CD4-positive, alpha-beta T cell treated with Interferon alpha-2 for 1 hour (primary cell): ENCODE measurements at places on chromosomes 3 and 15.

GRCh38 chr15:61173899-61174689 is 55.0 kb downstream of the RORA start:
- no peak for DNase-seq

DNA sequence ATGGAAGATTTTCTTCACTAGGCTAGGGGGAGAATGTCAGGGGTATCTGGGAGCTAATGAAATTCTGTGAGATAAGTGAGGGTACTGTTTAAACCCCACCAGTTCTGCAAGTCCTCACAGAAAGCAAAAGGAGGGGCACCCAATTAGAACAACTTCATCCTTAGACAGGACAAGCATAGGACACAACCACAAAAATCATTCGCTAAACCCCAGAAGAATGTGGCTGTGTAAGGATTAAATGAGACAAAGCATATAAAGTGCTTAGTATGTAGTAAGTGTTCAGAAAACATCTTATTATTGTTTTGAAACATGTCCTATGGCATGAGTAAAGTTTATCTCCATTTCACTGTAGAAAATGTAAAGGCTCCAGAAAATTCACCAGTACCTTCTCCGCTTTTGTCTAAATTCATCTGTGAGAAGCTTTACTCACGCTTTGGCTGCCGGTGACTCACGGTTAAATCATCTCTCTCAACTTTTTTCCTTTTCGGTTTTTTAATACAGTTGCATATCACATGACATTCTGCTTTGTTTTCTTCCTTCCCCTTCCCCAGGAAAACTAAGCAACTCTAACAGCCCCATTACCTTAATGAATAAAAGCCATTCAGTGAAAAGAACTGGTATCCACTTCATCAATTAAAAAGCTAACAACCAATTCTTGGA is 1.7 kb downstream of the CLRN1 start:
- no peak for DNase-seq

DNA sequence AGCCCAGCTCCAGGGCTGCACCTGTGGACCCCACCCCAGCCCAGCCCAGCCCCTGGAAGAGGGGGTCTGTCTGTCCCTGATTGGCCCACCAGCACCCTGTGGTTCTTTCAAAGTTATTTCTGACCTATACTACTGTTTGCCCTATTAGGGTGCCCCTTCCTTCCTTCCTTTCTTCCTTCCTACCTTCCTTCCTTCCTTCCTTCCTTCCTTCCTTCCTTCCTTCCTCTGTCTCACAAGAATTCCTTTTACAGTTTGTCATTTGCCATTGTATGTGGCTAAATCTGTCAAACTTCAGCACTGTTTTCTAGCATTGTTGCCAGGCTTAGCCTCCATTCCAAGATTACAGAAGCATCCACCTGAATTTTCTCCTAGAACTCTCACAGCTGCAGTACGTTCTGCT is 66.9 kb downstream of the KLF15 start:
- no peak for DNase-seq

- no peak for DNase-seq
Observed at GRCh38 chr3:129654131-129654530, 47.7 kb upstream of the PLXND1 start.

DNA sequence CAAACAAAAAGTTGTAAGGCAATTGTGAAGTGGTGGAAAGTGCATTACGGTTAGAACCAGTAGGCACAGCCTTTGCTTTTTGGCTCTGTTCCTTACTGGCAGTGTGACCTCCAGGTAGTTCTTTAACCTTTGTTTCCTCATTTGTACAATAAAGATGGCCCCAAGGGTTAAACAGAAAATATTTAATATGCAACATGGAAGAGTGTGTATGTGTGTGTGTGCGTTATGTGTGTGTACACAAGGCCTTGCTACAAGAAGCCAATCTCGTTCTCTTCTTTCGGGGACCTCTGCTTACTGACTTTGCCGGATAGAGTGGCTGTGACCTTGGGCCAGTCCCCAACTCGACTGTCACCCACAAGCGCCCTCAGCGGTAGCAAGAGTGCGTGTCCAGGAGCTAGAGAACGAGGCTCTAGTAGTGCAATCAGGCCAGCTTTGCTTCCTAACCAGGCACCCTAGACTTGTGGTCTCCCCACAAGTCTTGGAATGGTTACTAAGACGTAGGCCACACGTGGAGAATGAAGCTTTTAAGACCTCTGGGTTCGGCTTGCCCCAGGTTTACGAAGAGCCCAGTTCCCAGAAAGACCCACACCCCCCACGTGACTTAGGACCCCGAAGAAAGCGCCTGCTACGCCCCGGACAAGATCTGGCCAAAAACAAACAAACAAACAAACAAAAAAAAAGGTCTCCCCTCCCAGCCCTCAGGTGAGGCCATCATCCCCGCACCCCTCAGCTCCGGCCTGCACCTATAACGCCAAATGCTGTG is 593 bp downstream of the CIAO2A start:
- DNase-seq: peak; percentile 44

- DNase-seq: no peak
Observed at GRCh38 chr3:133300102-133300501, 99.8 kb upstream of the BFSP2 start.

DNA sequence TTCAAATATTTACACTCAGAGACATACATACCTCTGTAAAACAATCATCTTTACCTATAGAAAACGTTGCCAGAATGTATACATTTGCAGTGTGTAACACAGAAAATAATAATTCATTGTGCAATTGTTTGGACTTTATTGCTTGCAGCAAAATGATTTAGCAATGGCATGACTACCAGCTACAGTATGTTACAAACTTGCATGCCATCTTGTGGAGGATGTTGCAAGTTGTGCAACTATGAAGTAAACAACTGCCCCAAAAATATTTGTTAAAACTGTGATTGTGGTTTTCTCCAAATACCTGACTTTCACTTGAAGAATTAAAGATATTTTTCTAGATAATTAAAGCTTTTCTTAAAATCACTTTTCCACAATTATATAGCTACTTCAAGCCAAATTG is 27.1 kb upstream of the C3orf49 start:
- no peak for DNase-seq

GRCh38 chr3:53890726-53891475 is 758 bp downstream of the SELENOK start:
- DNase-seq: peak; percentile 65

- DNase-seq: no peak
Observed at GRCh38 chr3:5494905-5495519, 307.5 kb downstream of the EDEM1 start.

DNA sequence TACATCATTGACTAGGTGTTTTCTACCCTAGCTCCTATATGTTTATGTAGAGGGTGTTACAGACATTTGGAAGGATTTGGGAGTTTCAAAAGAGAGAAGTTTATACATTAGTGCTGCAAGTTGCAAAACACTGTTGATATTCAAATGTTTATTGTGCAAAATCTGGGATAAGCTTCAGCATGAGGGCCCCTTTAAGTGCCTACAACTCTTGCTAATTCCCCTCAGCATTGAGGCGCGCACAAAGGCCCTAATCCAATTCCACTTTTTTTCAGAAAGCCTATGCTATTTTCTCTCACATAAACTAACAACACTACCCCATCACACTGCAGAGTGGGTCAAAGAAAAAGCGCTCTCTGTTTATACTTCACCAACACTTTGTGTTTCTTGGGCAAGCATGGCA is 208.0 kb downstream of the NR2F2 start:
- no peak for DNase-seq

GRCh38 chr3:48561045-48561736 is 2.4 kb downstream of the UCN2 start:
- no peak for DNase-seq

DNA sequence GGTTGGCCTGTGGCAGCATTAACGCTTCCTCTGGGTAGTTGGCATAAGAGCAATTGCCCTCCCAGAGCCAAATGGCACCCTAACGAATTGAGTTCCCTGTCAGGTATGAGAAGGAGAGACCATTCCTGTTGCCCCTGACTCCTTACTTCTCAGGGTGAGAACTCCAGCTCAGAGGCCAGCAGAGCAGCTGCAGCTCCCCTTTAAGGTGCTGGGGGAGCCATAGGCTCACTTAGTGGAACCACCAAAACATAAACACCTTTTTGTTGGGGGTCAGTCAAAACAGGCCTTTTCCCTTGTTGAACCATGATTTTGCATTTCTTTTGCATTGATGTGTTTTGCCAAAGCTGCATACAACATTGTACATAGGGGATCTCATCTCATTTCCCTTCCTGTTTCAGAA is 28.1 kb upstream of the LHFPL4 start:
- DNase-seq: no peak

GRCh38 chr15:86837294-86838061 is 757.8 kb downstream of the AGBL1 start:
- no peak for DNase-seq

GRCh38 chr3:58576716-58577115 is 475 bp downstream of the FAM107A start:
- DNase-seq: no peak

DNA sequence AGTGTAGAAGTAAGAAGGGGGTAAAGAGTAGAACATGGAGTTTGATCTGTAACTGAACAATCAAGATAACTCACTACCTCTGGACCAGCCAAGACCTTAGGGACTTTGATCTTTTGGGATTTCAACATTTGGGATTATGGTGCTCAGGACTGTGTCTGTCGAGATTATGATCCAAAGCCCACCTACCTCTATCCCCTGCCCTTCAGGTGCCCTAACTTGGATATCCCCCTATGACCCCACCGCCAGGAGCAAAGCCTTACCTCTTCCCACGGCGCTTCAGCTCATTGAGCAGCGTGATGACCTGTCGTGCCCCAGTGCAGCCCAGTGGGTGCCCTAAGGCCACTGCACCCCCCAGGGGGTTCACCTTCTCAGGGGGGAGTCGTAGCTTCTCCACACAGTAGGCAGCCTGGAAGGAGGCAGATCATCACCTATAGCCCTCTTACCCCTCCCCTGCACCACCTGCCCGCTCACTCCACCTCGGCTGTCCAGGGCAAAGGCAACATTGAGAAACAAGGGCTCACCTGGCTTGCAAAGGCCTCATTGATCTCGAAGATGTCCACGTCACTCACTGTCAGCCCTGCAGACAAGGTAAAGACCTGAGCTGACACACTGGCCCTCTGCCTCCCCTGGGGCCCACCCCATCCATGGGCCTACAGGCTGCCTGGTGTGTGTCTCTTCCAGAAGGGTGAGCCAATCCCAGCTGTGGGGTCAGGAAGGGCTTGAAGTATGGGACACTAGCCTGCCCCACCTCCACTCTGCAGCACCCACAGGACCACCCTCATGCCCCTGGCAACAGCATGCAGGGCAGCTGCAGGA is 11.4 kb downstream of the ACAA1 start:
- no peak for DNase-seq

GRCh38 chr3:185677146-185677829 is 91.2 kb downstream of the SENP2 start:
- DNase-seq: no peak

DNA sequence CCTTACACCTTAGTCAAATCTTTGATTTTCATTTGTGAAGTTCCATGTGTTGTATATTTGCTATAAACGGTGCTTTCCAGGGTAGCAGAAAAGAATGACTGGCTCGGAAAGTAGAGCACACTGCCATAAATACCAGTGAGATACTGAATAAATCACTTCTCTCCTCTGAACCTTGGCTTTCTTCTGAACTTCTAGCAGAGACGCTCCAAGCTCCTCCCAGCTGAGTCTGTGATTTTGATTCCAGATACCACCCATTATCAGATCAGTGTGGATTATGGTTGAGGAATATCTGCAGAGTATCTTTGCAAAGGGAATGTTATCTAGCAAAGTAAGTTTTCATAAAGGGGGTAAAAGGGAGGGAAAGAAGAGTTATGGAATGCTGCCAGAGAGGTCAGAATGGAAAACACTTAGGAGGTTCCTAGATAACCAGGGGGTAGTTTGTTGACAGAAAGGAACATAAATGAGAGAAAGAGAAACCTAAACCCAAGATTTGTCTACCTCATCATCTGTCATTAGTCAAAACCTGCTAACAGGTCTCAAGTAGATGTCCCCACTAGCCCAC is 98.5 kb upstream of the PSMD6 start:
- DNase-seq: no peak

- DNase-seq: no peak
Observed at GRCh38 chr3:161914703-161915417, 418.3 kb downstream of the OTOL1 start.
